Glutamatergic neuron (in vitro differentiated cells): ENCODE measurements at places on chromosomes 13 and 19. TPM values are rescaled to one million over a fixed set of nuclear protein-coding genes. Genes with fewer than 3 reads are reported as not detected.
A peak's percentile ranks its signal among the peaks of the same experiment; 100 is the strongest.

- no peak for DNase-seq
Observed at GRCh38 chr13:110877737-110878258, 37.1 kb downstream of the ANKRD10 start.

DNA sequence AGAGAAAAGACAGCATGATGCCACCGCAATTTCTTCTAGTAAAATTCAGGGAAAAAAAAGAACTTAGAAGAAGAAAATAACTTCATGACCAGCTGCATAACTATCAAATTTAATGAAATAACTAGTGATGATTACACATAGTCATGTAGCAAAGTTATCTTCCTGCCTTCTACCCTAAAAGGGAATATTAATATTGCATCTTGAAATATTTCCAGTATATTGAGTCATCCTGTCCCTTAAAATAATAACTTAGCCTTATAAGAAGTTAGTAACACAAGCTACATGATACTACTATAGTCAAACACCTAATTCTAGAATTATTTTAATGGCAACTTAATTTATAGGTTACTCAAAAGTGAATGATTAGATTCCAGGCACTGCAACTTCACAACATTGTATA lies 289.2 kb downstream of the KLF12 start:
- no peak for DNase-seq

- no peak for DNase-seq
Observed at GRCh38 chr19:52214241-52214640, 24.4 kb downstream of the PPP2R1A start.

GRCh38 chr13:80039000-80039399 lies 301.9 kb downstream of the SPRY2 start:
- DNase-seq, result no peak

GRCh38 chr19:58581227-58582141 lies 8.3 kb upstream of the MZF1 start:
- DNase-seq, result peak; percentile 87

- no peak for DNase-seq
Observed at GRCh38 chr19:50943074-50943828, 9.6 kb downstream of the KLK5 start.

DNA sequence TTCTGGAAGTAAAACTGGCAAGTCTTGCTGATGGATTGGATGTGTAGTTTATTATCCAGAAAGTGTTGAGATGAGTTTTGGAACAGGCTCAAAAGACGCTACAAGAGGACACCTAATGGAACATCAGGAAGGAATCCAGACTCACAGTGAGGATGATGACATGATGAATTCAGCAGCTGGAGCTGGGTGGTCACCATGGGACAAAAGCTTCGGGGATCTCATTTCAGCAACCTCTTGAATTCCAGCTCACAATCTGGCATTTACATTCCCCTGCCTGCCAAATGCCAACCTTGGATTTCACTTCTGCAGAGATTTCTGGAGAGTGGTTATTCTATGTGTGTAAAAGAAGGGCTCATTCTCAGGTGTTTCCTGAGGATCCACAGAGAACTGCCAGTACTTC lies 288.0 kb upstream of the TMTC4 start:
- no peak for DNase-seq

GRCh38 chr13:109348519-109349258 lies 437.7 kb downstream of the IRS2 start:
- no peak for DNase-seq

- peak; percentile 62 for DNase-seq
Observed at GRCh38 chr13:110306960-110307766, at the start of the genes COL4A1 and COL4A2. TSS of gene COL4A1 (minus strand) at chr13:110307157. CDS start at chr13:110307027, 130 bp downstream. TSS of gene COL4A2 (plus strand) at chr13:110307284. CDS start at chr13:110307904, 620 bp downstream.

- peak; percentile 37 for DNase-seq
Observed at GRCh38 chr19:17420475-17420924, 653 bp downstream of the MVB12A start.

- no peak for DNase-seq
Observed at GRCh38 chr13:40127476-40127875, 472.0 kb downstream of the COG6 start.

GRCh38 chr19:1108291-1109031 lies 4.7 kb downstream of the GPX4 start:
- no peak for DNase-seq

DNA sequence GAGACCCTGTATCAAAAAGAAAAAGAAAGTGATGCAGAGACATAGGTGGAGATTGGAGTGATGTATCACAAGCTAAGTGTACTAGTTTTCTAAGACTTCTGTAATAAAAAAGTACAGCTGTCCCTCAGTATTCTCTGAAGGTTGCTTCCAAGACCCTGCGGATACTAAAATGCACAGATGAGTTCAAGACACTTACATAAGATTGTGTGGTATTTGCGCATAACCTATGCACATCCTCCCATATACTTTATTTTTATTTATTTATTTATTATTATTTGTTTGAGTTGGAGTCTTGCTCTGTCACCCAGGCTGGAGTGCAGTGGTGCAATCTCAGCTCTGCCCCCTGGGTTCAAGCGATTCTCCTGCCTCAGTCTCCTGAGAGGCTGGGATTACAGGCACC lies 13.6 kb upstream of the HAS1 start:
- DNase-seq, result no peak

DNA sequence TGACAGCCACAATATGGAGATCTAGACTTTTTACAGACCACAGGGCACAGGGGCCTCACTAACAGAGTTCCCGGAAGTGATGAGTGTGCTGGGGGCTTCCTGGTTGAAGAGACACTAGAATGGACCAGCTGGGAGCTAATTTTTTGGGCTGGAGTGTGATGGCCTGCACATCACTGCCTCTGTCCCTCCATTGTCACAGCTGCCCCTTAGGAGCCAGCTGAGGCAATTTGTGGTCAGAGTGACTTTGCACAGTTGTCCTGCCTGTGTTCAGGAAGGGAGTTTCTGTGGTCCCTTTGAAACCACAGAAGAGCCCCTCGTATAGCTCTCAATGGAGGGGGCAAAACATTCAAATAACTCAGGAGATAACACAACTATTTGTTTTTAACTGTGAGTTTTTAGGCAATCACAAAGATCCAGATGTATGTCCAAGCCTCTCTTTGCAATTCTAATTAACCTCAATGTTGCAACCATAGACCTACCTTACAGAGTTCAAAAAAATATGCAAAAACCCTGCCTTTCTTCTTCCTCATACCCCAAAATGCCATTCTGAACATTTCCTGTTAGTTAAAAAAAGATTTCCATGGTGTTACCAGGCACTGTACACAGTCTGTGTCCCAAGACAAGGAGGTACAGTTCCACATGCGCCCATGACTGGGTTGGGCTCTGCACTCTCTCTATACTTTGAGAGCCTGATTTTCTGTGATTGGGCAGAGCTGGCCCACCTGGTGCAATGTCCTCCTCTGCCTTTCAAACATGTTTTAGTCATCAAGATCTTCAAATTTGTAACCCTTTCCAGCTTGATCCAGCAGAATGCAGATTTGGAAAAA lies 2.4 kb downstream of the ALOX5AP start:
- DNase-seq, result no peak

DNA sequence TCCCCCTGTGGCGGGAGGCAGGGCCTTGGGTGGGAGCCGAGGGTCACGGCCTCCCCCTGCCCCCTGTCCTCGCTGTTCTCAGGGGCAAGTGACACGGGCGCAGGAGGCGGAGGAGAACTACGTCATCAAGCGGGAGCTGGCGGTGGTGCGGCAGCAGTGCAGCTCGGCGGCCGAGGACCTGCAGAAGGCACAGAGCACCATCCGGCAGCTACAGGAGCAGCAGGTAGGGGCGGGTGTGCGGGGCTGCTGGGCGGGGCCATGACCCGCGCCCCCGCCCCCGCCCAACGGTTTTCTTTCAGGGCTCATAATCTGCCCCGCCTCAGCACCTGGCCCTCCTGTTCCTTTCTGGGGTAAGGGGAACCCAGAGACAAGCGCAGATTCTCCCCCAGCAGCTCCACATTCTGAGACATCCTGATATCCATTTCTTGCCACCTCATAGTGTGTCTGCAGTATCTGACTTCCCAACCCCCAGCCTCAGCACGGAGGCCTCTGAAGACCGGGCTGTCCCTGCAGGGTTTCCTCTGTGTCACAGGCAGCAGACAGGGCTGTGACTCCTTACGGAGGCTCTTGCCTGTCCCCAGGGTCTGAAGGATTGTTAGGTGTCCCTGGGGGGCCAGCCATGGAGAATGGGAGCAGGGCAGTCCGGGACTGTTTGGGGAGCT lies 15.9 kb downstream of the PRR36 start:
- peak; percentile 85 for DNase-seq

GRCh38 chr13:22235950-22236290 lies 565.0 kb downstream of the FGF9 start:
- no peak for DNase-seq

GRCh38 chr19:8973501-8974091 lies 36.6 kb downstream of the MUC16 start:
- DNase-seq, result no peak

GRCh38 chr13:76378767-76379166 lies 507.4 kb downstream of the KCTD12 start:
- DNase-seq, result no peak

DNA sequence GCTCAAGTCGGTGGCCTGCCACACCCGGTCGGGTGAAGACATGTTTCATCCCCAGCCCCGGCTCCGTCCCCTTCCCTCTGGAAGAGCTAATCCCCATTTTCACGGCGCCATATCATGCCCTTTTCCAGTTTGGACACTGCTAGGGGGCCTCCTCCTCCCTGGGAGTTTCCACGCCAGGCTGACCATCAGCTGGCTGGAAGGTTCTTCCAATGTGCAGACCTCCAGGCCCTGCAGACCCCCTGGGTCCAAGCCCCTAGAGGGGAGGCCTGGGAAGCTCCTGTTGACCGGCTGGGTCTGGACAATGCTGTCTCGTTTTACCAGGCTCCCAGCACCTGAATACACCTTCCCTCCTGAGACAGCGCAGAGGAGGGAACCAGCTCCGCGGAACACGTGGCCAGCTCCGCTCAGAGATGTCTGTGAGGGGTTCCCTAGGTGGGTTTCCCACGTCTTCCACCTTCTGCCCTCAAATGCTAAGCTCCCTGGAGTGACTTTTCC lies 44.7 kb upstream of the RANBP3 start:
- no peak for DNase-seq

- DNase-seq, result no peak
Observed at GRCh38 chr13:80727321-80727975, 386.5 kb upstream of the SPRY2 start.

- DNase-seq, result no peak
Observed at GRCh38 chr13:95503662-95504061, 48.9 kb upstream of the CLDN10 start.

- no peak for DNase-seq
Observed at GRCh38 chr13:25001476-25002206, 94.3 kb upstream of the PABPC3 start.

GRCh38 chr19:30696514-30696913 lies 324.3 kb downstream of the ZNF536 start:
- DNase-seq, result peak; percentile 77

DNA sequence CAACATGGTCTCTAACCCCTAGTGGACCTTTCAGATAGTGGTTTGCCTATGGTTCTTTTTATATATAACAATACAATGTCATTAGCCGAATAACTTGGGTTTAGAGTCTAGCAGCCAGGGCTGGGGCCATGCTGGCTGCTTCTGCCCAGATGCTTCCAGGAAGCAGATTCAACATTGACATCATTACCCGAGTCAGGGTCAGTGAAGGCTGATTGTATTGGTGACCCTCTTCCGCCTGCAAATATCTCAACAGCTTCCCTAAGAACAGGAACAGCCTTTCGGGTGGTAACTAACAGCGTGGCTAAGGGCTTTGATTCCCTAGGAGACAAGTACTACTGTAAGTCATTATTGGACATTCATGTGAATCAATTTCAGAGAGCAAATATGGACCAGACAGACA lies 476.4 kb downstream of the UQCRFS1 start:
- no peak for DNase-seq

GRCh38 chr13:38804061-38804460 lies 117.2 kb downstream of the FREM2 start:
- no peak for DNase-seq

DNA sequence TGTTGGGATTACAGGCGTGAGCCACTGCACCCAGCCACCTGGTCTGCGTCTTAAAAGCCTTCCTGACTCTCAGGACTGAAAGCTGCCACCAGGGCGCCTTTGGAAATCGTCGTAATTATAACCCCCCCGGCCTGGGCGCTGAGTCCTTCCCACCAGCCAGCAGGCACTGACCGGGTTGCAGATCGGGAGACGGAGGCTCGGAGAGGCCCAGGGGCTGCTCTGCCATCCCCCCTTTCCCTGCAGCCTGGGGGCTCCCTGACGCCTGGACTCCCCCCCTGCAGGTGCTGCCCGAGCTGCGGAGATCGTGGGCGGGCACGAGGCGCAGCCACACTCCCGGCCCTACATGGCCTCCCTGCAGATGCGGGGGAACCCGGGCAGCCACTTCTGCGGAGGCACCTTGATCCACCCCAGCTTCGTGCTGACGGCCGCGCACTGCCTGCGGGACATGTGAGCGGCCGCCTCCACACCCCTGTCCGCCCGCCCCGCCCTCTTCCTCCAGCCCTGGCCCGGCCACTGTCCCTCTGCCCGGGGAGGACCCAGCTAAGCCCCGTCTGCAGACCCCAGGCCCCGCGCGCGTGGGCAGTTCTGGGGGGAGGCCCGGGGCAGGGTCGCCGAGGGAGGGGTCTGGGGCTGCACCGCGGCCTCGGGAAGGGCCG lies 2.5 kb downstream of the PRTN3 start:
- peak; percentile 62 for DNase-seq

DNA sequence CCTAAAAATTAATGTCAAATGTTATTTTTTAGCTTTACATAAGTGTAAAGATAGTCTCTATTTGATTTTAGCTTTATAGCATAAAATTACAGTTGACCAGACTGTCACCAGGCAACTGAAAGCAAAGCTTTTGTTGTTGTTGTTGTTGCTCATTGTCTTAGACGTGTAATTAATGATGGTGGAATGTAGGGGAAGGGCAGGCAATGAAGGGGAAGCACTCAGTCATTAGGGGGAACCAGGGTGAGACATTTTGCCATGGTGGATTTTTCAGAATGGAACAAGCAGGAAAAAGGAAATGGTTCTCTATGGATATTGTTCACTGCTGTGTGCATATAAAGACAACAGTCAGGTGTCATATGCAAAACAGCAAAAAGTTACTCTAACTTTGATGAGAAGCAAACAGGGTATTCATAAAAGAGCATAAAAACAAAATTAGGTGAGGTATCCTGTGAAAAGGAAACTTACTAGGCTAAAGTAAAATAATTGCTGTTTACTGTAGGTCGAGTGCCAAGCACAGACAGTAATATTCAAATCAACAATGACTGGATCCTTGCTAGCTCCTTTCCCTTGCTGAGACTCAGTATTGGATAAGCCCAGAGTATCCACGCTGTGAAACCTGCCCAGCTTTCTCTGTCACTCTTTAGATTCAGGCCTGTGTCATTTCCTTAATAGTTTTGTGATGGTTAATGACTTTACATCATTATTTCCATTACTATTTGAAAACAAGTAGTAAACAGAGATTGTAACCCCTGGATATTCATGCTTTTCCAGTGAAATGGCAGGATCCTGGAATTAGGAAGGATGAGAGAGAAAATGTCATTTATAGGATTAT lies 110.5 kb downstream of the LRCH1 start:
- no peak for DNase-seq

LGALS7 gene
- not detected for total RNA-seq

IL4I1 gene
- 0.59 TPM for total RNA-seq

URAD gene
- not detected for total RNA-seq

SIRT2 gene
- total RNA-seq, result 91.3 TPM

CLASRP gene
- 127 TPM for total RNA-seq

GGACT gene
- 5.2 TPM for total RNA-seq

RGL3 gene
- total RNA-seq, result 0.66 TPM

KCTD12 gene
- 11.3 TPM for total RNA-seq

ZNF135 gene
- 16.6 TPM for total RNA-seq

KLK8 gene
- total RNA-seq, result not detected

ZNF799 gene
- 2.6 TPM for total RNA-seq

LHFPL6 gene
- 1.7 TPM for total RNA-seq
